LNCaP clone FGC (cell line): ENCODE measurements at places on chromosomes 6 and 20.

- peak; percentile 84 for DNase-seq
These were observed 15.4 kb upstream of the IP6K3 start for GRCh38 chr6:33761922-33762629.

DNA sequence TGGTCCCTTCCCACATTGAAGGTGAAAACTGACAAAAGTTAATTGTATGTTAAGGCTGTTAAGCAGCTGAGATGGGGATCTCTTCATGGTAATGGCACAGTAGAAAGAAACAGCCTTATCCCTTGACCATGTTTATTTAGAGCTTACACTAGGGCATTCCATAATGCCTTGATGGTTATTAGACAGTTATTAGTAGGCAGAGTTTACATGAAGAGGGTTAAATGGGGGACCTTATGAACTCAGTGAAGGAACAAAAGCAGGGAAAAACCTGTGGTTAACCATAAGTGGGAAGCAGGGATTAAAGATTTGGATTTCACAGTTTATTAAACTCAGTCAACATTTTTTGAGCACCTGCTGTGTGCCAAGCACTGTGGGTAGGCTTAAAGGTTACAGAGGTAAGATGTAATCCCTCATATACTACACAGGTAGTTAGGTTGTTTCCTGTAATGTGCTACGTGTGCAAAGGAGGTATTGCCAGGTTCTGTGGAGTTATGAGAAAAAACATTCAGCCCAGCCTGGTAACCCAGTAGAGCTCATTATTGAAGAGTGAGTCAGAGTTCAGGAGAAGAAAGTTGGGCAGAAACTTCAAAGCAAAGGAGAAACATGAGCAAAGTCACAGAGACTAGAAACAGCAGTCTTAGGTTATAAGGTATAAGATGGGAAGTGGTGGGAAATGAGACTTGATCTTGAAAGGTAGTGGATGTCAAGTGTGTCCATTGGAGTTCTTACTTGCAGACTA, 32.3 kb upstream of the GNRH2 start:
- no peak for DNase-seq

DNA sequence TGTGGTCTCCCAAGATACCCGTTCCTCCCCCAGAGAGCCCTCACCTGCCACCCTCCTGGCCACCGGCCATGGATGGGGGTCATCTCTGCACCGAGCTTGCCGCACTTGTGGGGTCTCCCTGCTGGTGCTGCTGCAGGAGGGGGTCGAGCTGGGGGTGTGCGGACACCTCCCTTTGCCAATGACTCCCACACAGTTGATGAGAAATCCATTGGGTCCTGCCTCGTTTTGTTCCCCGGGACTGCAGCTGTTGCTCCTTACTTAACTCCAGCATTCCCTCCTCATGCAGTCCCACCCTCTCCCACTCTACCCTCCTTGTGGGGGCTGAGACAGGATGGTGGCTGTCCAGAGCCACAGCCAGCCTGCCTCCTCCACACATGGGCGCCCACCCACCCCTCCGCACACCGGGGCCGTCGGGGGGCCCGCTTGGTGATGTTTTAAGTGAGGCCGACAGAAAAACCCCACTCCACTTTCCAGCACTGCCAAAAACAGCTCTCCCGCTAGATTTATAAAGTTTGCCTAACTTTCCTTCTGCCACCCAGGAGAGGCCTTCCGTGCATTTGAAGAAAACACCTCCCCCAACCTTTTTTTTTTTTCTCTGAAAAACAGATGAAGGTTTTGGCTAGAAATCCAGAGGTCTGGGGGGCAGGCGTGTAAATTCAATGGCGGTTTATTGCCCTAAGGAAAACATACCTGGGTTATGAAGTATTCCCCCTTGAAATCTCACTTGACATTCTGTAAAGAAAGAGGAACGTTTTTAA, 53.5 kb upstream of the APCDD1L start:
- no peak for DNase-seq

DNA sequence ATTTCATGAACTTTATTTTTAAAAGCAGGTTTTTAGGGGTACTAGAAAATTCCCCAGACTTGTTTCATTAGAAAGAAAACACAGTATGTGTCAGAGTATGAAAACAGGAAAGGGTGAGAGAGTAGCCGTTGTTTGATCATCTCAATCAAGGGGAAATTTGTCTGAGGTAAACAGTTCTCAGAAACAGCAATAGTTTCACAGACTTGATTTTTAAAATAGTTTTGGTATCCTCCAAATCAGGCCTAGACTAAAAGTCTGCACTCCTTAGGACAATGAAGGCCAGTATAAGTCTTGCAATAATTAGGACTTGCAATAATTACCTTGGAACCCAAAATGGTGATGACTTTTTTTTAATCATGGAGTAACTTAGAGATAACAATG, 176.6 kb upstream of the TAB2 start:
- no peak for DNase-seq

- no peak for DNase-seq
These were observed 44.9 kb downstream of the SNX9 start for GRCh38 chr6:157867981-157868380.

- DNase-seq, result no peak
These were observed 231.7 kb upstream of the MAN1A1 start for GRCh38 chr6:119581220-119581619.

GRCh38 chr20:10113746-10114145, 79.0 kb downstream of the ANKEF1 start:
- no peak for DNase-seq

- DNase-seq, result no peak
These were observed 3.8 kb downstream of the GPX6 start for GRCh38 chr6:28511628-28512300.

DNA sequence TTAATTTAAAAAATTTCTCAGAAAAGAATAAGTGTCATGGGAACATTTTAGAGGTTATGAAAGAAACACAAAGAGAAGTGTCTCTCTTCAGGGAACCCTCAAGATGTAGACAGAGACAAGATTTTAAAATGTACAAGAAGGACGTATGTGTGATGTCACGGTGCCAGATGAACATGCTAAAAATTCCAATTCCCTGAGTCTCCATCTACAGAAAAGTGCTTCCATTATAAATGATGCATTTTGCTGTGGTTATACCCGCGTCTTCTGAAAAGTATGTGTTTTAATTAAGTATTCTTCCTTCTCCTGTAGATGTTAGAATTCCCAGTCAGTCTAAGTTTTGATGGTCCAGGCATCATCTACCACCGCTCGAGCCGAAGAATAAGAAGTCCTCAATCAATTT, 489.1 kb downstream of the PREX1 start:
- DNase-seq, result no peak

- DNase-seq, result no peak
These were observed 826.6 kb downstream of the MAFB start for GRCh38 chr20:39862470-39862891.

- DNase-seq, result no peak
These were observed 13.5 kb downstream of the NCOA7 start for GRCh38 chr6:125804264-125804663.

GRCh38 chr6:74333406-74333805, 637.4 kb downstream of the CD109 start:
- no peak for DNase-seq

DNA sequence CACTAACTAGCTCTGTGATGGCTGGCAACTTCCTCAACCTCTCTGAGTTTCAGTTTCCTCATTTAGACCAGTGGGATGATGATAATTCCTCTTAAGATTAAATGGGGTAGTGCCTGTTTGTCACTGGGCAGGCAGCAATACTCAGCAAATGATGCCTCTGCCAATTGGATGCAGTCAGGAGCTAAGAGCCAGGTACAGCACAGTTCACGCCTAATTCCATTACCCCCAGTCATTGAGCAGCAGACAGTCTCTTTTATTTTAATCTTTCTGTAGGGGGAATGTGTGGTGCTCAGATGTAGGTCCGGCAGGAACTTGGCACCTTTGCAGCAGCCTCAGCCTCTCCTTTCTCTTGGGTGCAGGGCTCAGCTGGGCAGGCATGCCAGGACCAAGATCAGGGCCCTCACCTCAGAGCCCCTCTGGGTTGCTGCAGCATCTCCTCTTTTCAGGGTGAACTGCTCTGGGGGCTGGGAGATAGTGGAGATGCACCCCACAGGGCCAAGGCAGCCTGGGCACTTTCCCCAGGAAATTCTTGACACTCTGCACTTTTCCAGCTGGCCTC, 243.8 kb downstream of the LRFN2 start:
- no peak for DNase-seq

GRCh38 chr6:20334334-20334733, 67.3 kb upstream of the E2F3 start:
- no peak for DNase-seq

- DNase-seq, result peak; percentile 89
These were observed 827.7 kb downstream of the MAFB start for GRCh38 chr20:39861381-39861780.

DNA sequence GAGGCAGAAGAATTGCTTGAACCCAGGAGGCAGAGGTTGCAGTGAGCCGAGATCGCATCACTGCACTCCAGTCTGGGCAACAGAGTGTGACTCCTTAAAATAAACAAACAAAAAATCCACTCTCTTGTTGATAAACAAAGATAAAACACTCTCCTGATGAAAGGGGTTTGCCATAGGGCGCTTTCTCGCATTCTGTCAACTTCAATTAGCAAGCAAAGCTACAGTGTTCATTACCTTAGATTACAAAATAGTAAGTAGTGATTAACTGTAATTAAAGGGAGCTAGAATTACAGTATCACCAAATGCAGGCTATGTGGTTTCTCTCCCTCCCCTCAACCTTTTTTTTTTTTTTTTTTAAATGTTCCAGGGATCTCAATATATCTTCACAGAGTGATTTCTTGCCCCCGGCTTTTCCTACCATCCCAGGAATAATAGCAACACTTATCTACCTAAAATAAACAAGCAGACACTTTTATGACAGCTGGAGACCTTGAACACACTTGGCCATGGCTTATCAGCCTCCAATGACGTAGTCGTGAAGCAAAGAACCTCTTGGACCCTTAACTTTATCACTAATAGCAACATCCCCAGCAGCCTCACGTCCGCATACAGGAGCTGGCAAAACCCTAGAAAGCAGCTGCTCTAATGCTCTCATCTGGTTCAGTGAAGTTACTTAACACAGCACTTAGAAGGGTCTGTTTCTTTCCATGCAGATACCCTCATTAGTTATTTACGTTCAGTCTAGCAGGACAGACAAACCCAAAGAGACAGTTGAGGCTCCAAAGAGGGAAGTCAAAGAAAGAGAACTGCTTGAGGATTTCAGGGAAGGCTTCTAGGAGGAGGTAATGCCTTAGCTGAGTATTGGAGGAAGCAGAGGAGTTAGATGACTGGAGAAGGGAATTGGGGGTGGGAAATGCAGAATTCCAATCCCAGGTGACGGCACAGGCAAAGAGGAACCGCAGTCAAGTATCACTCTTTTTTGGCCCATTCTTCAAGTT, 37.9 kb upstream of the NEDD9 start:
- peak; percentile 77 for DNase-seq

DNA sequence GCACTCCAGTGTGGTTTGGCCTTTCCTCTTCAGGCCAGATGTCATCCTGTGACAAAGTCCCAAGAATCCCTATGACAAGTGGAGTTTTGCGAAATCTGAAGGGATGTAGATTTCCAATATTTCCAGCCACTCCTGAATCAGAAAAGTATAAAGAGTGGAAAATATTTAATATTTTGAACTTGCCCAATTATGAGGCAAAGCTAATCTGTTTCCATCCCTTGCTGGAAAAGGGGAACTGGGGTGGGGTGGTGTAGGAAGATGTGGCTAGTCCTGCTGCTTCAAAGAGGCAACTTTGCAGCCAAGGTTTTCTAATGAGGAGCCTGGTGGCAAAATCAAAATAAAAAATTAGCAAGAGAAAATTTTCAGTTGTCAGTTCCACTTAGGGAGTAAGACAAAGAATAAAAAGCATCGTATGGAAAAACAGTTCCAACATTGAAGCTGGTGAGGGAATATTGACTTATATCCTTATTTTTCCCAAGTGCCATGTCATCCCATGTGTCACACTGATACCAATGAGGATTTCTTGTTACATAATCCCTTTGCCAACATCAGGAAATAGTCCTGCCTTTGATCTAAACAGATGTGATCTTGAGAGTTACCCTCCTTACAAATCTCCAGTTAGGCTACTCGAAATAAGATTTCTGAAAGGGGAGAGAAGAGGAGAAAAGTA, 480.0 kb upstream of the JARID2 start:
- DNase-seq, result no peak

DNA sequence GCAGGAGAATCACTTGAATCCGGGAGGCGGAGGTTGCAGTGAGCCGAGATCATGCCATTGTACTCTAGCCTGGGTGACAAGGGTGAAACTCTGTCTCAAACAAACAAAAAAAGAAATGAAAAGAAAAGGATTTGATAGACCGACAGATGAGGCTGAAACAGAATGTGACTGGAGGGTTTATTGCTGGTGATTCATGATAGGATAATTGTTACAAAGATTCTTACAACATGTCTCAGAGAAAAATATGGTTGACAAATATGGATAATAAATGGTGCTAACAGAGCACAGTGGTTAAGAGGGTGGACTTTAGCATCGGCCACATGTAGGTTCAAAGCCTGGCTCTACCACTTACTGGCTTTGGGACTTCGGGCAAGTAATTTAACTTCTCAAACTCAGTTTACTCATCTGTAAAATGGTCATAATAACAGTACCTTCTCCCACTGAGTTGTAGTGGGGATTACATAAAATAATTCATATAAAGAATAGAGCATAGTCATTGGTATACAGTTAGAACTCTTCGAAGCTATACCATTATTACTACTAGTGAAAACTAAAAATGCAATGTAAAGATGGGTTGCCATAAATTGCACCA, 131.9 kb downstream of the MAP3K7 start:
- no peak for DNase-seq

DNA sequence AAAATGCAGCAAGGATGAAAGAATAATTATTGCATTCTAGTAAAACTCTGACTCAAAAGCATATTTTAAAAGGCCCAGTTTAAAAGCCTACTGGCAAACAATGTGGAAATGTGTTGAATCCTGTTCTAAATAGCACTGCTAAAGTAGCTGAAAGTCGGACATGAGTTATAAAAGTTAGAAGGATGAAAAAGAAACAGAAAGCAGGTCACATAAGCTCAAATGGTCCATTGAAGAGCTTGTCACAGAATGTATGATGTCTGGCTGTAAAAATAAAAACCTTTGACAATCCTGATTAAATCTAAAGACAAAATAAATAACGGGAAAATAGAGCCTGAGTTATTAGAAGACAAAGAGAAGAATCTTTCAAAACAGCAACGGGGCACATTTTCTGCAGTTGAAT, 218.6 kb upstream of the UFL1 start:
- no peak for DNase-seq
